SK-N-MC (cell line): ENCODE measurements at places on chromosomes 4 and X.

DNA sequence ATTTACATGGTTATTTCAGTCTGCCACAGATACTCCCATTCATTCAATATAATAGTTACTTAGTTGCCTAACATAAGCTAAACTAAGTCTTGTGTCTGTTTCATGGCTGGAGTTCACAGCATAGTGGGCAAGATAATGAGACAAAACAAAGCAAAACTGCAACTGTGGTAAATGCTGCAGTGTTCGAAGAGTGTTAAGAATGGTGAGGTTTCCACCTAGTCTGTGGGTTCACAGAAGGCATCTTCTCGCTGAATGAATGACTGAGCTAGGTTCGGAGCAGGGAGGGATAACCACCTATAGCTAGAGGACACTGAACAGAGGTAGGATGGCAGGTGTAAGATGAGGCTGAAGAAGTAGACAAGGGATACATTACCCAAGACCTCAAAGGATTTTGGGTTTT is 171.0 kb downstream of the FBXW7 start:
- DNase-seq = no peak

GRCh38 chrX:121546317-121546716 is 498.9 kb downstream of the GLUD2 start:
- DNase-seq = no peak

DNA sequence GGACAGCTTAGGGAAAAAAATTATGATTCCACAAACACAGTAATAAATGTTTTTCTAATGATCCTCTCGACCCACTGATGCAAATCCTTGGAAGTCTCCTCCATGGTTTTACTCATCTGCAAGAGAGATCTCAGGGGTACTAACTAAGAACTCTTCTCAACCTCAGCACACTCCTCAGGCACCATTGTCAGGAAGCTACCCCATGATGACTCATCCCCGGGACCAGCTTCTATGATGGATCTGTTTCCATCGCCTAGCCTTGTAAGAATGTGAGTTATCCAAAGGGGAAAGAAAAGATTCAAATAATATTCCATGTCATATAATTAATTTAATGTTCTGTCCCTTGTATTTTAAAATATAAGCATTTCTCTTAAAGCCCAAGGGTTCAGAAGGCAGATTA is 816.1 kb upstream of the IGFBP7 start:
- DNase-seq = no peak

- DNase-seq = no peak
These were observed 54.0 kb upstream of the AMELX start for GRCh38 chrX:11239230-11239629.

DNA sequence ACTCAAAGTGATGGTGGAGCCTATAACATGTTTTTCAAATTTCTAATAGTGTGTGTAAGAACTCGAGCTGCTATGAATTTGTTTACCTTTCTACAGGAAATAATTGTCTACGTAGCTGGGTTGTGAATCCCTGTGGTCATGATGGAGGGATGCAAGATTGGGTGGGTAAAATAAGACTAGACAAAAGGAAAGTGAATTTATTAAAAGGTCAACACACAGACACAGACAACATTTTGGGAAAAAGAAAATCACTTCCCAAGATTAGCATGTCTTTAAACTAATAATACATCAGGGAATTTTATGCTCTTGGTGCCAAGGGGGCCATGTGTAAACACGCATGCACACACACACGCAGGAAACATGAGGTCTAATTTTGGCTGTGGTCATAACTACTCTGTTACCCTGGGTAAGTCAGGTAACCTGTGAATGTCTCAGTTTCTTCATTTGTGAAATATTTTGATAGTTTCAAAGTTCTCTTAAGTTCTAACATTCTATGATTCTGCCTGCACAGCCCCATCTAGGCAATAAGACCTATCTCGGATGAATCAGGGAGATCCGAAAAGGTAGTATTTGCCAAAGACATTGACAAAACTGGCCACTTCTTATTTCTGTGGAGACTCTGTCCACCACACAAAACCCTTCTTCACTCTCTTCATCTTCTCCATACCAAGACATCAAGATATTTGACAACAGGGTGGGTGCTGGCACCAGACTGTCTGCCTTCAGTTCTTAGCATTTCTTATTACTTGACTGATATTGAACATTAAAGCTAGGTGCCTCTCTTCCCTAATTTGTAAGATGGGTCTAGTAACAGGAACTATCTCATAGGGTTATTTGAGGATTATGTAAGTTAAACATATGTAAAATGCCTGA is 1.6 kb upstream of the UNC5C start:
- DNase-seq = no peak

DNA sequence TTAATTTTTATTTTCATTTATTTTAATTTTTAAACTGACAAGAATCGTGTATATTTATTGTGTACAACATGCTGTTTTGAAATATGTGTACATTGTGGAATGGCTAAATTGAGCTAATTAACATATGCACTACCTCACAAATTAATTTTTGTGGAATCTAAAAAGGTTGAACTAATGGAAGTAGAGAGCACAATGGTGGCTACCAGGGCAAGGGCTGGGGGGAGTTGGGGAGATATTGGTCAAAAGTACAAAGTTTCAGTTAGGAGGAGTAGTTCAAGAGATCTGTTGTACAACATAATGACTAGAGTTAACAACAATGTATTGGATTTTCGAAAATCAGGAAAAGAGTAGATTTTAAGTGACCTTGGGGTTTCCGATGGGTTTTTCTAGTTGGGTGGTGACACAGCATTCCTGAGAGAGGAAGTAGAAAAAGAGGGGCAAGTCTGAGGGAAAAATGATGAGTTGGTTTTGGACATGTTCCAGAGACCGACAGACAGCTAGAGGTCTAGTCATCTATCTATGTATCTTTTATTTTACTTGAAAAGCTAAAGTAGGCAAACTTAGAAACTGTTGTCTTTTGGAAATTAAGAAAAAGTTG is 23.2 kb downstream of the APOO start:
- no peak for DNase-seq

GRCh38 chr4:83371936-83372335 is 37.3 kb upstream of the HPSE start:
- no peak for DNase-seq

GRCh38 chrX:95907081-95907480 is 777.6 kb upstream of the DIAPH2 start:
- DNase-seq = no peak

GRCh38 chr4:185036842-185037241 is 18.6 kb downstream of the HELT start:
- no peak for DNase-seq

- DNase-seq = no peak
These were observed 9.4 kb upstream of the GPR173 start for GRCh38 chrX:53039236-53039635.

- no peak for DNase-seq
These were observed 412.1 kb upstream of the GRIA3 start for GRCh38 chrX:122771933-122772332.

DNA sequence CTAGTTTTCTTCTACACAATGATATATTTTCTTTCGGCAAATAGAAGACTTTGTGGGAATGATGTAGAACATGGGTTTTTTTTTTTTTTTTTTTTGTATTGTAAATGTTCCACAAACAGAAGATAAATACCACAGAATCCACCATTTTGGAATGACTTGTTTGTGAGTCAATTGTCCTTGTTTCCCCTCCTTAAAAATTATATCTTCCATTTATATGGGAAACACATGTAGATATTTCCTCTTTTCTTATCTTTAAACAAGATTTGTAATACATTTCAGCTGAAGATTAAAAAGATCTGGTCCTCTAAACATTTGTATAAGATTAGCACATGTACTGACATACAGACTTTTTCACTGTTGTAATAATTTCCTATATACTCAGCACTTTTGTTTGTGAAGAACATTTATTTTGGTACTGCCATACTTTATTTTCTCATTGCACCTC is 304.6 kb downstream of the SPRY1 start:
- DNase-seq = no peak

- DNase-seq = no peak
These were observed 95.6 kb upstream of the SLC4A4 start for GRCh38 chr4:71243091-71243833.

GRCh38 chrX:23434356-23434884 is 99.8 kb downstream of the PTCHD1 start:
- no peak for DNase-seq

DNA sequence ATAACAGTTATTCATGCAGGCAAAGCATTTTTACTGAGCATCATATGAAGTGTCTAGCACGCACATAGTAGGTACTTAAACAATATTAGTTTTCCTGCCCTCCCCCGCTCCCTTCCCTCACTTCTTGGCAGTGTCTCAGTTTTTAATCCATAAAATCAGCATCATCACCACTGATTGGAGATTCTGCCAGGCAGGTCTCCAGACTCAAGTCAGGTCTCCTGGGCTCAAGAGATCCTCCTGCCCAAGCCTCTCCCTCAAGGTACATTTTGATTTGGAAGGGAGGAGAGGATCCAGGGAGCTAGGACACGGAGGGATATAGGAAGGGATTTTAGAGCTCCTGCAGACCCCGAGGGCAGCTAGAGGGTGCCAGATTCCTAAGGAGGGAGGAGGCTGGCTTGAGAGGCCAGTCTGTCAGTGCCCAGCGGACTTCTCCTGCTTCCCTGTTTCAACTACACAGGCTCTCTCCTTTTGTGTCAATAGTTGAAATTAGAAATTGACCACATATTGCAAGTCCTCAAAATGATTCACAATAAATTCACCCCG is 4.4 kb upstream of the FAT1 start:
- DNase-seq = no peak

- no peak for DNase-seq
These were observed 654 bp upstream of the STS start for GRCh38 chrX:7146703-7147412.

- DNase-seq = no peak
These were observed 988.3 kb upstream of the LCORL start for GRCh38 chr4:19009881-19010280.

- no peak for DNase-seq
These were observed 687.9 kb downstream of the ARAP2 start for GRCh38 chr4:35556387-35556786.

DNA sequence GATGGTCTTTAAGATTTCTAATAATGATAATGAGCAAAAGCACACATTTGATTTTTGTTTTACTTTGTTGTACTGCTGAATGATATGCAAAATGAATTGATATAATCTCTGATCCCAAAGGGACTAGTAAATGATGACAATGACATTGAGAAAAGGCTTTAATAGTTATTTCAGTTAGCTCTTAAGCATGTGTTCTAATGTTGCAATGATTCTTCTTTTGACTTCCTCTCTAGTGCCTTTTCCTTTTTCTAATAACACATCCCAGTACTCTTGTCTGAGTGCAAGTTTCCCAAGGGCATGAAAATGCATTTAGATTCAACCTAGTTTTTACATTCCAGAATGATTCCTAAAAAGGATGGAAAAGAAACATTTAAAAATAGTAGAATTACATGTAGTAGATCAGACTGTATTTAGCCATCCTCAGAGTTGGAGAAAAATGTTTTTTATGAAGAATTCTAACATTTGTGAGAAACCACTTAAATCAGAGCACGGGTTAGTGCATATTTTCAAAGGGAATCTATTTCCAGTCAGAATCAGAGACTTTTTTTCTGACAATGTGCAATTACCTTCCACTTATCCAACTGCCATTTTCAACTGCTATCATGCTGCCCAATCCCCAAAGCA is 508.8 kb downstream of the C4orf33 start:
- no peak for DNase-seq

DNA sequence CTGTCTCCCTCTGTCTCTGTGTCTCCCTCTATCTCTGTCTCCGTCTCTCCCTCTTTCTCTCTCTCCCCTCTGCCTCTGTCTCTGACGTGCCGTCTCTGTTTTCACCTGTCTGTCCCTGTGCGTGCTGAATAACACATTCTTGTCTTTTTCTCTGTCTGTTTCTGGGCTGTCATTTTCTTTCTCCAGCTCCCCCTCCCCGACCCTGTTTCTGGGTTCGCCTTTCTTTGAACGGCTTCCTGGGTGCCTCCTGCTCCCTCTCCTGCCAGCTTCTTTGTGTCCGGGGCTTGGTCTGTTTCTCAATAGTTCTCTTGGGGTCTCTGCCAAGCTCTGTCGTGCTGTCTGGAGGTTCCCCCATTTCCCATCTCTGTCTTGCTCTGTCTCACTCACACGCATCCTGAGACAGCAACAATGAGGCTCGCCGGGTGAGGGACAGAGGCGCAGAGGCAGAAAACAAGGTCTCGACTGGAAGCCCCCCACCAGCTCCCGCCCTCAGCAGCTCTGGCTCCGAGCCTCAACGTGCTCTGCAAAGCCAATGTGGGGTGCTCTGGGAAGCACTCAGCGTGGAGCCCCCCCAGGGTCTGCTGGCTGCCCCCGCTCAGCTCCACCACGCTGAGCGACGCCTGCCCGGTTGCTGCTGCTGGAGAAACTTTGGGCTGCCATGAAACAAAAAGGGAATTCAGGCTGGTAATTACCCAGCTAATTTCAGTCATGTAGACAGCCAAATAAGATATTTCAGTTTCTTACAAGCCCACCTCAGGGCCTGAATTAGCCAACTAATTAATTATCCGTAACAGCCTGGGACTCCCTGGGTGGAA is 3.4 kb downstream of the CPLX1 start:
- DNase-seq = no peak

DNA sequence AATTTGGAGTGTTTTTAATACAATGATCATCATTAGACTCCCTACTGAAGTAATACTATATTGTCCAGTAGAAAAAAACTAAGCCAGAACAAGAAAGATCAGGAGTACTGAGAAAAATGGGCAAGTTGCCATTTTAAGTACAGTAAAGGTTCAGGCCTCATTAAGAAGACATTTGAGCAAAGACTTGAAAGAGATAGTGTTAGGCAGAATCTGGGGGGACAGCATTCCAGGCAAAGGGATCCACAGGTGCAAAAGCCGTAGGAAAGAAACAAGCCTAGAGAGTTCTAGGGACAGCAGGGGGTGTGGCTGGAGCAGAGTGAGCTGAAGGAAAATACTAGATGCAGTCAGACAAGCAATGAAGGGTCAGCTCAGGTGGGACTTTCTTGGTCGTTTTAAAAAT is 58.1 kb upstream of the INTU start:
- no peak for DNase-seq

DNA sequence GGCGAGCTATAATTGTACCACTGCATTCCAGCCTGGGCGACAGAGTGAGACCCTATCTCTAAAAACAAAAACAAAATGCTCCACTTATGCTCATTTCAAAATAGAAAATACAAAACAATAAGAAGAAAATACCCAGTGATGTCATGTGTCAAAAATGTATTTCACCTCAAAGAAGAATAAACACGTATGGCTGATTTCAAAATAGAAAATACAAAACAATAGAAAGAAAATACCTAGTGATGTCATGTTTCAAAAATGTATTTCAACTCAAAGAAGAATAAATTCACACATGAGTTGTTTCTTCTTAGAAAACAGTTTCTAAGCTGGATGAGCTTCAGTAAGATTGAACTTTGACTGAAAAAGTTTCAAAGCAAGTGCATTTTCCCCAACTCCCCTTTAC is 20.3 kb upstream of the PDCL2 start:
- DNase-seq = no peak
